ENCODE measurements at places on chromosomes 11 and 22. TPM values are rescaled to one million over a fixed set of nuclear protein-coding genes. Genes with fewer than 3 reads are reported as not detected.
A peak's percentile ranks its signal among the peaks of the same experiment; 100 is the strongest.

DNA sequence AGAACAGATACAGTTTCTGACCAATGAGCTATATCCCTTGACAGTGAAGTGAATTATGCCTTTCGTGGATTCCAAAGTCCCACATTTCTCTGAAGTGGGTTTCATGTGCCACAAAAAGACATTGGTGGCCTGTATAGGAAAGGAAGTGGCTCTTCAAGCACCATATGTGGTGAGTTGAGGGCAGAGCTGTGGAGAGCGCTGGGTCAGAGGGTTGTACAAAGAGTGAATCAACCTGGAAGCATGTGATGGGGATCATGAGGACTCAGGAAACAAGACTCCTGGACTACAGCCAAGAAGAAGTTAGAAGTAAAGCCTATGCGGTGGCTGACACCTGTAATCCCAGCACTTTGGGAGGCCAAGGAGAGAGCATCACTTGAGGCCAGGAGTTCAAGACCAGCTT, 579 bp upstream of the SLC5A4 start:
- peak; percentile 1 for DNase-seq

DNA sequence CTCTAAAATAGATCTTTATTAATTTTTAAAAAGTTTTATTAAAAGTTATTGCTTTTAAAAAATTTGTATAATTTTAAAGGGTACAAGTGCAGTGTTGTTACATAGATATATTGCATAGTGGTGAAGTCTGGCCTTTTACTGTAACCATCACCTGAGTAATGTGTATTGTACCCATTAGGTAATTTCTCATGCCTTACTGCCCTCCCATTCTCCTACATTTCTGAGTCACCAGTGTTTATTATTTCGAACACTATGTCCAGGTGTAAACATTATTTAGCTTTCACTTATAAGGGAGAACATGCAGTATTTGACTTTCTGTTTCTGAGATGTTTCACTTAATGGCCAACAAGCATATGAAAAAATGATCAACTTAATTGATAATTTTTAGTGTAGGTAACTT, 2.3 kb downstream of the OR51G1 start:
- no peak for DNase-seq

GRCh38 chr11:20342347-20343141, 21.0 kb upstream of the HTATIP2 start:
- DNase-seq = no peak

DNA sequence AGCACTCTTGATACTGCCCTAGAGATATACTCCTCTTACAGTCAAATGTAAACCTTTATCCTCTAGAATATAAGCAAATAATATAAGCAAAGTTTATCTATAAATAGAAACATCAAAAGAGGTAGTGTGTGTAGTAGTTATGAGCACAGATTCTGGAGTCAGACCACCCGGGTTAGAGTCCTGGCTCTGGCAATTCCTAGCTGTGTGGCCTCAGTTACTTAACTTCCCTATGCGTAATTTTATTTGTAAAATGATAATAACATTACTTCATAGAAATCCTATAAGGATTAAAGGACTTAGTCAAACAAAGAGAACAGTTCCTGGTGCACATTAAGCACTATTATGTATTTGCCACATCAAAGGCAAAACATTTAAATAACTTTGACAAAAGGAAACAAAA, 7.0 kb downstream of the MSANTD4 start:
- DNase-seq = no peak

The DEPDC7 gene
- total RNA-seq = 4.0 TPM

GRCh38 chr11:74102321-74102720, 68.5 kb downstream of the C2CD3 start:
- DNase-seq = no peak

- DNase-seq = no peak
These were observed 2.0 kb downstream of the ZNHIT2 start for GRCh38 chr11:65115361-65116082.

DNA sequence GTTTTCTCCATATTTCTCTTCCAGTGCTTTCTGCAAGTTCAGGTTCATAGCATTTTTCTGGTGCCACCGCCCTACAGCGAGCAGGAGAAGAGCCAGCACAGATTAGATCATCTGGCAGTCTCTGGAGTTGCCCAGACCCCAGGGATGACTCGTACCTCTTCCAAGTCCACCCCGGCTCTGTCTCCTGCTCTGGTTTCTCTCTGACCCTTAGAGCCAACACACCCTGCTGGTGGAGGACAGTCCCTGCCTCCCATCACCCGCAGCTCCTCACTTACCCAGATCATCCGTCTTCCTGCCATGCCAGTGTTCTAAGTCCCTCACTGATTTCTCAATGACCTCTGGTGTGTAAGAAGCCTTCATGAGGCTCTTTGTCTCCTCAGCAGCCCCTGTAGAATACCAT, 28.0 kb downstream of the TST start:
- no peak for DNase-seq

GRCh38 chr22:50318356-50318697, 8.5 kb downstream of the DENND6B start:
- no peak for DNase-seq

DNA sequence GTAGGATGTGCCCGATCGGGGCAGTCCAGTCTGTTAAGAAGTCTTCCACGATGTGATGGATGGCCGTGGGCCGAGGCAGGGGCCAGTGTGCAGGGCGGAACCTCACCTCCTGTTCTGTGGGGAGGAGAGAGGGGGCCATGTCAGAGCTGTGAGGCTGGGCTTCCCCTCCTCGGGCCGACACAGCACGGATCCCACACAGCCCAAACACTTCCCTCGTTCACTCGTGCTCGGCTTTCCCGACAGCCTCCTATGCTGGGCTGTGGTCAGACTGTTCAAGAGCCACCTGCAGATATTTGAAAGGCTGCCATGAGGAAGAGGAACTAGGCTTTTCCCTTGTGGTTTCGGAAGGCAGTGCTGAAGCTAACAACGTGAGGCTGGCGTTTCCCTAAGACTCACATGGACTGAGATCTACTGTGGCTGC, 12.3 kb upstream of the TXN2 start:
- no peak for DNase-seq

- DNase-seq = no peak
These were observed 36.3 kb downstream of the BCR start for GRCh38 chr22:23216461-23217170.

The KCNK4 gene
- total RNA-seq = 0.52 TPM

DNA sequence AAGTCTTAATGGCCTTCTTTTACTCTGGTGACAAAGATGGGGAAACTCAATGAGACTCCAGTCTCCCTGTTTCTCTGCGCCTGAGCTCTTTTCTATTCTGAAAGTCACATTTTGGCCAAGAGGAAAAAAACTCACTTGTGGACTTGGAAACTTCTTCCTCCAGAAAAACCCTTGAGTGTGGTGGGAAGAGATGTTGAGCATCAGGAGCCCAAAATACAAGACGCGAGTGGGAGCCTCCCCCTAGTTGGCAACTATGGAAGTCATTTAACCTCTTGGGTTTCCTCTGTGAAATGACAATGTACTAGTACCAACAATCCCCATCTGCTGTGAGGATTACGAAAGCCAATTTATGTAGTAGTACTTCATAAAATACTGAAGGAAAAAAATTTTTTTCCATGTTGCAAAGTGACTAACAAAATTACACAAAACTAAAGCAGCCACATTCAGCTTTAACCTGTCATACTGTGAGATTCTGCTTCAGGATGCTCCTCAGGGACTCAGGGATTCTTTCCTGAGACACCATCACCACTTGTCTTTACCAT, 524 bp upstream of the SLC25A17 start:
- DNase-seq = no peak

The SMC1B gene
- not detected for total RNA-seq

The GNAZ gene
- 0.96 TPM for total RNA-seq

The PLAAT5 gene
- 0.36 TPM for total RNA-seq

The KREMEN1 gene
- total RNA-seq = 5.9 TPM

- no peak for DNase-seq
These were observed 56.5 kb downstream of the MED15 start for GRCh38 chr22:20563941-20564371.

- DNase-seq = no peak
These were observed 250.1 kb downstream of the DDX10 start for GRCh38 chr11:108914981-108915380.

DNA sequence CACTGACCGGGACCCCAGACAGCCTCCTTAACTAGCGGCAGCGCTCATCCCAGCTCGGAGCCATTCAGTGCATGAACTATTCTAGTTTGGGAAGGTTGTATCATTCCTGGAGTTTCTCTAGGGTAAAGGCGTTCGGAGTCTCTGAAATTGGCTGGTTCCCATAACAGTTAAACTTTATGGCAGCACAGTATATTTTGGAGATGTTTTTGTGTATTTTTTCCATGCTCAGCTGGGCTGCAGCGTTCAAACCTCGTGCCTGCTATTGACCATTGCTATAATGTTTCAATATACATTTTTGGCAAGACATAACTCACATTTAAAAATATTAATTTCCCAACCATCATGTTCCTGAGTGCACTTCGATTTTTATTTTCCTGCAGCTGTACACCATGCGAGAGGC, 169.7 kb downstream of the ST3GAL4 start:
- no peak for DNase-seq

The OR8K1 gene
- total RNA-seq = not detected

DNA sequence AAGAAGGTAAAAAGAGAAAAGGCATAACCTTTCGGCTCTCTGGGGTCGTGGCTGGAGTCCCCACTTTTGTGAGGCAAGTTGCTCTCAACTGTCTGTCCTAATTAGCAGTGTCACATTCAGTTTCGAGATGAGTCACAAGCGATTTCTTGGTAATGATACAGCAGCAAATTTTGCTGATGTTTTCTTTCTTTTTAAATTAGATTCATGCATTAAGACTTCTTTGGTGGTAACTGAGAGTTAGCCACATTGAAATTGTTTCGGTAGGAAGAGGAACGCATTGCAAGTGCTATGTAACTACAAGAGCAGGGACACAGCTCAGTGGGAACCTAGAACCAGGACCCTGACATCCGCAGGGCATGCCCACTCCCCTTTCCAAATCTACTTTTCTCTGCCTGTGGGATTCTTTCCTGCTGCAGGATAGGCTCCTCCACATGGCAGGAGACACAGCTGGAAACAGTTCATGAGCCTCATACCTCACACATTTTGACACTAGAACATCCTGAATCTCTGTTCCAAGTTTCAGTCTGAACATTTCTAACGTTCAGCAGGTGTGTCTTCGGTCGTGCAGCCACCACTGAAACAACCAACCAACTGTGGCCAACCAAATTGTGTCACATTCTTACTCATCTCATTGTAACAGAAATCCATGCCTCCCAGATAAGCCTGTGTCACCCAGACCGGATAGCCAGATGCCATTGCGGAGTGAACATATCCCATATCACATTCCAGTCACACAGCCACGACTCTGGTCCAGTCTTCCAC, 987.6 kb downstream of the NTM start:
- no peak for DNase-seq

- DNase-seq = no peak
These were observed 58.6 kb downstream of the MICAL3 start for GRCh38 chr22:17965538-17966402.

GRCh38 chr22:47586946-47587345, 824.5 kb downstream of the TBC1D22A start:
- no peak for DNase-seq

DNA sequence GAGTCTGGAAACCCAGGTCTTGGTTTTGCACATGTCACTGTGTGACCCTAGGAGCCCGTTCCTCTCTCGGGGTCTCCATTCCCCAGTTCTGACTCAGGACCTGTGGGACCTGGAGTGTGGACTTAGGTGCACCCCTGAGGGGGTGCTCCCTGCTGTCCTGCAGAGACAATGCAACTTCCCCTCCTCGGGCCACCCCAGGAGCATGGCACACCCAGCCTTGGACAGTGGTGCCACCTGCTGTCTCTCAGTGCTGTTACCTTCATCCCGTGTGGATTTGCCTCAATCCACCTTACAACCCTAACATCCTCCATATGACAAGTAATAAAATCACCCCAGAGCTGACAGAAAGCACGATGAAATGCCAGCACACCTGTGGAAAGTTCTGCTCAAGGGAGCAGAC, 27.5 kb upstream of the CRYBB3 start:
- DNase-seq = no peak

DNA sequence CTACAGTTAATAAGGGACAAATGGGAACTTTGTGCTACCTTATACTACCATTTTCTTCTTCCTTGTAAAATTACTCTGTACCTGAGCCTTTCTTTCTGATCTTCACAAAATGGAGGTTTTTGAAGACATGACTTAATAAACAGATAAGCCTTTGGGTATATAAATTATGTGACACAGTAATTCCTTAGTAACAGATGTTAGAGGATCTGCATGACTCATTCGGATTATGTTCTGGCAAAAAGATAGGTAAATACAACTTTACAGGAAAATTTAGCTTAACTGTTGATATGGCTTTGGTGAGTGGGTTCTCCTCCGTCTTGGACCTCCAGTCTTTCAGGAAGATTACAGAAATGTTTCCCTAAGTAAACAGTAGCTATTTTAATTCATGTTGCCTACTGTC, 61.8 kb downstream of the BID start:
- DNase-seq = peak; percentile 57

The CD248 gene
- 50.9 TPM for total RNA-seq

- DNase-seq = peak; percentile 82
These were observed 223.8 kb downstream of the BLID start for GRCh38 chr11:121892131-121892681.

DNA sequence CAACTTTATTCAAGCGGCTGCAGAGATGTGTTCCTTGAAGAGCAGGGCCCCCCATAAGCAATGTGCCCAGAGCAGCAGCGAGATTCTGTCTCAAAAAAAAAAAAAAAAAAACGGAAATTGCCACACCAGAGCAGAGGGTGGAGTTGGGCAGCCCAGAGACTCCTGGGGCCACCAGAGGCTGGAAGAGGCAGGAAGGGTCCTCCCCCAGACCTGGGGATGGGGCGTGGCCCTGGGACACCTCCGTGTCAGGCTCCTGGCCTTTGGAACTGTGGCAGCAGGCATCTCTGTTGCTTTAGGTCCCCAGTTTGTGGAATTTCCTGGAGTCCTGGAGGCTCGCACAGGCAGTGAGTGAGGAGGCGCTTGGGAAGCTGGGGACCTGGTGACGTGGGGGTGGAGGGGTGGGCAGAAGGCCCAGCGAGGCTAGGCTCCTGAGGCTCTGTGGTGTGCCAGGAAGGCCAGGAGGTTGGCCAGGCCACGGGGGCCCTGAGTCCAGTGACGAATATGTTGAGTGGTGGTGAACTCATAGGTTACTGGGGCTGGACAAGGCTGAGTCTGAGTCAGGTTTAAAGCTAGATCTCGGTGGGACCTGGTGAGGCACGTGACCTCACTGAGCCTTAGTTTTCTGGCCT, 735.6 kb downstream of the BRD1 start:
- no peak for DNase-seq

The C22orf39 gene
- total RNA-seq = 11.9 TPM

DNA sequence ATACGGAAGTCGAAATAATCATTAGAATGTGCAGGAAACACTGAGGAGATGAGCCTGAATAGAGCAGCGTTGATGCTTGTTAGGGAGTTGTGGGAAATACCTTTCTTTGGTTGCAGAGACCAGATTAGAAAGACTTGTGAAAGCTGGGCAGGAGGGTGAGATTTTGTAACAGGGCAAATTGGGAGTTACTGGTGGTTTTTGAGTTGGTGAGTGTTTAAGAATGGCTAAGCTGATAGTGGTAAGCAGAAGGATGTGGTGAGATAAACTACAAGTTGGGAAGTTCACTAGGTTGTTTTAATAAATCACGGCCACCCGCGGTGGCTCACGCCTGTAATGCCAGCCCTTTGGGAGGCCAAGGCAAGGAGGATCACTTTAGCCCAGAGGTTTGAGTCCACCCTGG, 34.4 kb downstream of the MCAM start:
- DNase-seq = no peak

GRCh38 chr22:31583861-31584485, 78.0 kb downstream of the PISD start:
- DNase-seq = peak; percentile 38

- no peak for DNase-seq
These were observed 1072.4 kb downstream of the BRD1 start for GRCh38 chr22:48755059-48755949.

All from astrocyte (in vitro differentiated cells and primary cell).